ENCODE measurements at places on chromosomes 3 and 15. TPM values are rescaled to one million over a fixed set of nuclear protein-coding genes. Genes with fewer than 3 reads are reported as not detected.

Gene STARD9
- 1.5 TPM for total RNA-seq

Gene USP19
- total RNA-seq, result 21.9 TPM

Gene KLF15
- 0.73 TPM for total RNA-seq

Gene SCN11A
- total RNA-seq, result not detected

Gene ECE2
- total RNA-seq, result not detected

Gene STAB1
- total RNA-seq, result 0.07 TPM

Measured in A549 treated with Hydrocortisone at 1 μM for 4 hours (cell line).